Activated CD4-positive, CD25-positive, alpha-beta regulatory T cell treated with anti-CD3 and anti-CD28 coated beads, Interleukin-2, amount 50 U/mL, for 16 hours (primary cell): ENCODE measurements at places on chromosomes 1 and 21.

DNA sequence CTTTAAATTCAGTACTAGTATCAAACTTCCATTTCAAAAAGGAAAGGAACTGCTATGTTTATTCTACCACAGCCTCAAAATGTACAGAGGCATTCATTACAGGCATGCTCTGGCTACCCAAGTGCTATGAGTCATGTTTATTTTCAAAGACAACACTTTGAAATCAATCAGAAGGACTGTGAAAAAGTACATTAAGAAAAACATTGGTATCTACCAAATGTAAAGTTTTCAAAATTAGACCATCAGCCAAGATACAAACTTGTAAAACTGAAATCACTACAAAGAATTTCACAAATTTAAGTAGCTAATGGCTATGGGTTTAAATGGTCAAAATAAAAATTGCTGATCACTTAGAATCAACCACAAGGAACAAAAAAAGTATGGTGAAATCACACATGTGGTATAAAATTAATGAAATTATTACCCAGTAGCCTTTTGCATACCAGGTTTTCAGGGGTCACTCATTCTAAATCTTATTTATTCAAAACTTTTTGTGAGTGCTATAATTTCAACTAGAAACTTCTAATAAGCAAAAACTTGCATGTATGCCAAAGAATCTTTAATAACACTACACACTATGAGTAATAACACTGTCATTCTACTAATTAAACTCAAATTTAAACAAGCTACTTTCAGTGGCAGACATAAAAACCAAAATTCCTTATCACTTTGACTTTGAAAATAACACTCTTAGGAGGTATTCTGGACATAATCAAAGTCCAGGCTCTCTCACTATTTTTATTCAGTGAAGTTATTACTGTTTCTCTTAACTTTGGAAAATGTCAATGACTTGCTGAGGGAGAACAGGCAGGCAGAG lies 49.2 kb downstream of the ENAH start:
- no peak for DNase-seq

DNA sequence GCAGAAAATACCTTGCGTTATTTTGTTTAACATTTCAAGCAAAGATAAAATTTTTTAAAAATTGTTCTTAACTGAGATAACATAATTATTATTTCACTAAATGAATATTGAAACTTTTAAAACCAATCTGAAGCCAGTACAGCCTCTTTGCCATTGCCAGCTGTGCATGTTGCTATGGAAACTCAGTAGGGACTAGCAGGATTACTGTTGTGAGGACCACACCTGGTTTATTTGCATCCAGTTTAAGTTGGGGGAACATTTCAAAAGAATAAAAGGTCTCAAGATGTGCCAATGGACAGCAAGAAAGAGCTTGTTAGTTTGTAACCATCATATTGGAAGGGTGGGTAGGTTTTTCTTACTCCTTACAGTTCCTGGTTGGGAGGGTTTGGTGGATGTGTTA lies 80.7 kb downstream of the POU2F1 start:
- no peak for DNase-seq

DNA sequence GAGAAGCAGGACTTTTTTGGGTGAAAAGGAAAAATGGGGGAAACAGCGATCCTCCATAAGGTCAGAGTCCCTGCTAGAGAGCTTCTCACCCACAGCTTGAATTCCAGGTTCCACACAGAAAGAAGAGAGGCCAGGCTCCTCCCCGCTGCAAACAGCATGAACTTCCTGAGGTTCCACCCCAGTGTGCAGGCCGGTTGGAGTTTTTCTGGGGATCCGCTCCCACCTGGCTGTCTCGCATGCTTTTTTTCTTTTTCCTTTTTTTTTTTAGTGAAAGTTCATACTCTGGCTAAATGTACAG lies 595.1 kb upstream of the ZP4 start:
- DNase-seq, result no peak

DNA sequence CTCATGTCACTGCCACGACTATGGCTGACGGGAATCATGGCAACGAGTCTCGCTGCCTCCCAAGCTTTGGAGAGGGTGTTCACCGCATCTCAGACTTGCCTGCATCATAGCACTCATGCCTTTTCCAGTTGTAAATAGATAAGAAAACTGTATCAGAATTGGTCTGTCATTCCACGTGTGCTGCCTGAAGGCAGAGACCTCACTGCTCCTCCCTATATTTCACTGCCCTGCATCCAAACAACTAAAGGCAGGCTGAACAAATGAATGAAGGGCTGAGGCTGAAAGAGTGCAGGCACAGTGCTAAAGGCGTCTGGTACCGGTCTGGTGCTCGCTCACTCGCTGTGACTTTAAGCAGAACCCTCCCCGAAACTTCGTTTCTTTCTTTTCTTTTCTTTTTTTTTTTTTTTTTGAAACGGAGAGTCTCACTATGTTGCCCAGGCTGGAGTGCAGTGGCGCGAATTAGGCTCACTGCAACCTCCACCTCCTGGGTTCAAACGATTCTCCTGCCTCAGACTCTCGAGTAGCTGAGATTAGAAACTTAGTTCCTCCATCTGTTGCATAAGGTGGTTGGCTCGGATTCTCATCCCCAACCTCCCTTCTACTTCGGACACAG lies 542 bp downstream of the EIF2B3 start:
- no peak for DNase-seq

GRCh38 chr1:47621977-47622376 lies 184.1 kb downstream of the FOXD2 start:
- DNase-seq, result no peak

DNA sequence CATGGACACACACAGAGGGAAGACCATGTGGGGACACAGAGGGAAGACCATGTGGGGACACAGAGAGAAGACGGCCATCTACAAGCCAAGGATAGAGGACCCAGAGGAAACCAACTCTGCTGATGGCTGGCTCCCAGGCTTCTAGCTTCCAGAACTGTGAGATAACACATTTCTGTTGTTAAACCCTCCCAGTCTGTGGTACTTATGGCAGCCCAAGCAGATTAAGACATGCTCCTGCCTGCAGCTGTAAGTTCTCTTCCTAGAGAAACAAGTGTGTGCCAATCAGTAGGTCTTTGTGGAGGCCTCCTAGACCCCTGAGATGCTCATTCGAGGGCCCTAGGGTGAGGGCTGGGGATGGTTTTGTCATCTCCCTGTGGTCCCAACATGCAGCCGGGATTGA lies 2.7 kb downstream of the AGT start:
- DNase-seq, result no peak

GRCh38 chr1:49389699-49390098 lies 613.0 kb upstream of the BEND5 start:
- no peak for DNase-seq

DNA sequence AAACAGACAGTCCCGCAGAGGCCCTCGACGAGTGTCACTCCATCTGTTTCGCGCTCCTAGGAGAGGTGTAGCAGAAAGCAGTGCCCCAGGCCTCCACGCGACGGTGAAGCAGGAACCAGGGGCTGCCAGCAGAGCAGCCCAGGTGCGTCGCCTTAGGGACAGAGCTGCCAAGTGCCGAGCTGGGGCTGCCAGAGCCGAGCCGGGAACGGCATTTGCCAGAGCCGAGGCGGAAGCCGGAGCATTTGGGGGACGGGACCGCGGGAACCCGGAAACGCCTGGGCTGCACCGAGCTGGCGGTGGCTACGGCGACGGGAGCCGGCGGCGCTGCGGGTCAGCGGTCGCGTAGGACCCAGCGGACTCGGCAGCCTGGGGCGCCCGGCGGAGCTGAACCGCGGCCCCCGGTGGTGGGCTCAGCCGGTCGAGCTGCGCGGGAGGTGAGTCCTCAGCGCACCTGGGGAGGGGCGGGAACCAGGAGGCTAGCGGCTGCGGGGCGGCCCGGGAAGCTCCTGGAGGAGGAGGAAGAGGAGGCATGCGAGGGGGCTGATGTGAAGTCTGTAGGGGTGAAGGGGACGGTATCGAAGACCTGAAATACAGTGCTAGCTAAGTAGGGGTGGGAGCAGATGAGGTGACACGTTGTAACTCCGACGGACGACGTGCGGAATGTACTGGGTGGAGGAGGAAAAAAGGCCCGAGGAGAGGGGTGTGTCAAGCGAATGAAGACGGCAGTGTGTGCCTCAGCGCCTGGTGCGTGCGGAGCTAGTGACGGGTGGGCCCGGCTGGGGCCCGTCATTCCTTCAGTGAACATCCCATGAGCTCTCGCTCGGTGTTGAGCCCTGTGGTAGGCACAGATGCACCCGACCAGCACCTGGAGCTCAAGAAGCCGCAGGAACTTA lies at the start of gene SLC35A3:
TSS of gene SLC35A3 (plus strand) at position 268 of the 893 bp plus-strand sequence. CDS start 23,559 bp downstream, outside the sequence.
- DNase-seq, result peak; percentile 50

- DNase-seq, result no peak
Measured at GRCh38 chr1:97668945-97669344, 251.9 kb downstream of the DPYD start.

- DNase-seq, result no peak
Measured at GRCh38 chr1:24424207-24424606, 8.6 kb downstream of the NIPAL3 start.

DNA sequence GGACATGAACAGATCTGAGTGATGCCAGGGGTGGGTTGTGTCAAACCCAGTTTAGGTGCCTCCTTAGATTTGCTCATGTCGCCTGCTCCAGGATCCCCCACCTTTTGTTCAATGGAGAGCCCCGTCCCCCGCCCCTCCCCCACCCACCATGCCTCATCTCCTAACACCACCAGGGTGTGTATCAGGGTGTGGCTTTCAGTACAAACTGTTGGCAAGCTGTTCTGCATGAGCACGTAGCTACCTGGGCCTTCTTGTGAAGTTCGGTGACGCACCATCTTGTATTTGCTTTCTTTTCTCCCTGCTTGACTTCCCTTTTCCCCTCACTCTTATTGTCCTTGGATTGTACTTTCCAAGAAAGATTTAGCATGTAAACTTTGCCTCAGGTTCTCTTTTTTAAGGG lies 94.8 kb downstream of the EBNA1BP2 start:
- no peak for DNase-seq

DNA sequence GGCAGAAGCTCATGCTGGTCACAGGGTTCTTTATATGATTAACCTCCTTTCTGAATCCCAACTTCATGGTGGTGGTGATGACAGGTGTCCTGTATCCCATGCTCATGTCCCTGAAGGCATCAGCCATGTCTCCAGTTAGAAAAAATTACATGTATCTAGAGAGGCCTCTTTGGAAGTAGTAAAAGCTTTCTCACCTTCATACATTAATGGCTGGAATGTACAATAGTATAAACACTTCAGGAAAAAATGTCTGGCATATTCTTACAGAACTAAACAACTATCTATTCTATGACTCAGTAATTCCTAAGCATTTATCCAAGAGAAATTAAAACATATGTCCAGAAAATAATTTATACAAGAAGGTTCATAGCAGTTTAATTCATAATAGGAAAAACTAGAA lies 34.0 kb downstream of the ADAM30 start:
- DNase-seq, result no peak

DNA sequence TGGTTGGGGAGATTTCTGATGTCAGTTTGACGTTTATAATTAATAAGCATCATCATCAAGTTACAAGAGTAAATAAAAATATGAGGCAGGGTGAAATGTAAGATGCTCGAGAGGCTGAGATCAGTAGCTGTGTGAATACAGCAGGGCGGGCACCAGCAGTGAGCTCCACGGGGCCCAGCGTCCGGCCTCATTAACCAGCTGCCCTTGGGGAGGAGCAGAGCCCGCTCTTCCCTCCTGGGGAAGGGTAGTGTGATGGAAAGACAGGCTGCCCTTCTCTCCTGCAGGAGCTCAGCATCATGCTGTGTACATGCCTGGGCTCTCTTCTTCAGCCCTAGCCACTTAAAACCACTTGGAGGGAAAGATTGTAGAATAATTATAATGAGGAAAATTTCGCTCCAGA lies 23.4 kb downstream of the PDE9A start:
- DNase-seq, result no peak

- peak; percentile 95 for DNase-seq
Measured at GRCh38 chr1:43969746-43970466, at the start of gene DPH2. TSS of gene DPH2 (plus strand) at chr1:43970010. CDS start at chr1:43970176, 166 bp downstream.

DNA sequence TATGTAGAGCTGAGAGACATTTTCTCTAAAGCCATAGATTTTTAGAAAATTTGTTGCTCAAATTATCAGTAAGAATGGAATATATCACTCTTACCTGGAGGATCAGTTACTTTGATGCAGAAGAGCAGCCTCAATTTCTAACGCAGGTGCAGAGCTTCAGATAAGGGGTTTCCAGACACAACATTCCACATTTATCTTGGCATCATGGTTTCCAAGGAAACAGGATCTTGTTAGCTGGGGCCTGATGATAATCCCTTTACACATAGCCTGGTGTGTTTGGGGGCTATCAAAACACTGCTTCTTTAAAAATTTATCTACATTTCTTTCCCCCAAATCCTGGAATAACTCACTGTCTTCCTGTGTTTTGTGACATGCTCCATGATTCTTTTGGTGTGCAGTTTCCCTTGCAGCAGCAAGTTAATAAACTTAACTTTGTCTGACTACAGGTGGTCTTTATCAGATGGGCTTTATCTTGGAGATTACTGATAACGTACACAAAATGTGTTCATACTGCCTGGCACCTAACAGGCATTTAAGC lies 2.7 kb upstream of the STX12 start:
- no peak for DNase-seq

DNA sequence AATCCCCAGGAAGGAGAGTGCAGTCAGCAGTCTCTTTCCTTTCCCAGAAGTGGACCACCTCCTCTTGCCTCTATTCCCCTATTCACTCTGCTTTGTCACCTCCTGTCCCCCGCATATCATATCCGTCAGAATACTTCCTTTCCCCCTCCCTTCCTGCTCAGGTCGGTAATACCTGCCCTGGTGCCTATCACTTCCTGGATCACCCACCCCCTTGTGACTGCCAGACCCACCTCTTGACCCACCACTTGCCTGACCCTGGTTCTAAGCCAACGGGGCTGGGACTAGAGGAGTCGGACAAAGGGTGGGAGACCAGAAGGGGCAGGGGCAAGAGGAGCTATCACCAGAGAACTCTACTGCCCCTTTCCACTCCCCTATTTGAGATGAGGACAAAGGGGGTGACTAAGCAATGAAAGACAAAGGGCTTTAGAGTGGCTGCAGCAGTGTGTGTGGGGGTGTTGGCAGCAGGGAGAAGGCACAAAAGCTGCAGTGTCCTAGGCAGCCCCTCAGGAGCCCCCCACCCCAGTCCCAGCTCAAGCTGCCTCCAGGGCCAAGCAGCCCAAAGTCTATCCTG lies 1.7 kb upstream of the ADAMTS4 start:
- DNase-seq, result no peak

GRCh38 chr1:30852026-30852425 lies 56.5 kb downstream of the SDC3 start:
- no peak for DNase-seq
